ENCODE measurements at places on chromosomes 11 and 22.

GRCh38 chr11:111229604-111230003 lies 15.9 kb upstream of the POU2AF2 start:
- DNase-seq: no peak

DNA sequence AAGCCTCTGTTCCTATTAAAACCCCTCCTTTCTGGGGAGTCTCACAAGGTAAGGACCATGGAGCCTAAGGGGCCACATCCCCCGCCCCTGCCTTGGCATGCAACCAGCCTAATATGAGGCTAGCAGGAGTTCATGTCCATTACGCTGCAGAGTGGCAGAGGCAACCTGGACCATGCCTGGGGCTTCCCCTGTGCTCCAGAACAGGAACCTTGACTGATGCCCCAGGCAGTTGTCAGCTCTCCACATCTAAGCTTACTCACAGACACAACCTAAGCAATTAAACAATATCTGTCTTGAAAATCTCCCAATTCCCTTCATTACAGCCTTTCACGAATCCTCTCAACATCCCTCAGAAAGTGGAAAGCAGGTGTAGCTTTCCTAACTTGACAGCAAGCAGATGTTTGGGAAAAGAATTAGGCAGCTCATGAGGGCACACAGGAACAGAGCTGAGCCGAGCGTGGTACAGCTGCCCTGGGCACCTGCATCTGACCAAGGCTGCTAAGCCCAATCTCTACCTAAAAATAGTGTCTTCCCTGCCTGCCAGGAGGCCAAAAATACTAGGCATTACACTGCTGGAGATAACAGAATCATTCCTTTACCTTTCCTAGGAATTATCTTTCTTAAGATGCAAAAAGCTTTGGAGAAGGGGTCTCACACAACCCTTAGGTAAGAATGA lies 20.8 kb downstream of the C11orf71 start:
- no peak for DNase-seq

GRCh38 chr11:72813740-72814285 lies 398 bp upstream of the ATG16L2 start:
- peak; percentile 85 for DNase-seq

- no peak for DNase-seq
These were observed 53.0 kb downstream of the GRAMD4 start for GRCh38 chr22:46673205-46673604.

DNA sequence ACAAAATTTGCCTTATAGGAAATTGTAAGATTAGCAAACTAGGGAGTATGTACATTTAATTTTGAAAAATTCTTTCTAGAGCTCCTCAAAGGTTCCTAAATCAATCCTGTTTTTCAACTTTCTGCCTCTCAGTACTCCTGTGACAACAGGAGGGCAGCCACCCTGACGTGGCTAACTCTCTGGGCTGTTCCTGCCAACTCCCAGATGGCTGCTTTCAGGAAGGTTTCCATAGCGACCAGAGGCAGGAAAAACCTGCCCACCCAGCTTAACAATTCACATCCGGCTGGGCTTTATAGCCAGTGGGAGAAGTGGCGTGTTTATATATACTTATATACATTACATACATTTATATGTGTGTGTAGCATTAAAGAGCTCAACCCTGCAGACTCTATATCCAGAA lies 26.5 kb downstream of the SGSM3 start:
- DNase-seq: no peak

DNA sequence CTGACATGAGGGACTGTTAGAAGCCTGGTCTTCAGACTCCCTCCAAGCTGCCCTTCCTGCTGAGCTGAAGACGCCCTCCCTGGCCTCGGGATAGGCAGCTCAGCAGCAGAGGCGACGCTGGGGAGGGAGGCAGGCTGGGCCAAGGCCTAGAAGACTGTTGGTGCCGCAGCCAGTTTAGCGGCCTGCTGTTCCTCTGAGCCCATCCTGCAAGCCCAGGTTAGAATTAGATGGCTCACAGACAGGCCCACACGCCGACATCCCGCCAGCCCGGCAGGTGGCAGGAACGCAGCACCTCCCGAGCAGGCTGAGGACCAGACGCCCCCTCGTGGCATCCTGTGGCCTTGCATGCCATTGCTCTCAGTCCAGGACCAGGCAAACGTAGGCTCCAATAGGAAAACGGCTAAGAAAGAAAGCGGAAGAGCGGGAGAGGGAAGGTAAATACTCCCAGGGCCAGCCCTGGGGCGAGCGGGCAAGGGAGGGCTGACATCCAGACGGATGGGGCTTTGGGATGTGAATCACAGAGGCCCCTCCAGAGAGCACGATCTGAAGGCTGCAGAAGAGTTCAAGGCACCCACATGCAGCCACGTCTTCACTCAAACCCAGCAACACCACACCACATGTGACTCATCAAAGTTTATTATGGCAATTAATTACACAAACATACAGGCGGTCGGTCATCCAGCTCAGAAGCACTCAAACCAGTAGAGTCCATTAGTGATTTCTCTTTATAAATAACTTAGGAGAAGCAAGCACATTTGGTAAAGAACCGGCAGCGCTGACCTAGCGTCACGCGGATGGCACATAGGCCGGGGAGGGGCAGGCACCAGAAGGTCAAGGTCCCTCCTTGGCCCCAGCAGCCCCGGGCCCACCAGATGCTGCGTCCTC lies 27.6 kb downstream of the CD5 start:
- DNase-seq: no peak

DNA sequence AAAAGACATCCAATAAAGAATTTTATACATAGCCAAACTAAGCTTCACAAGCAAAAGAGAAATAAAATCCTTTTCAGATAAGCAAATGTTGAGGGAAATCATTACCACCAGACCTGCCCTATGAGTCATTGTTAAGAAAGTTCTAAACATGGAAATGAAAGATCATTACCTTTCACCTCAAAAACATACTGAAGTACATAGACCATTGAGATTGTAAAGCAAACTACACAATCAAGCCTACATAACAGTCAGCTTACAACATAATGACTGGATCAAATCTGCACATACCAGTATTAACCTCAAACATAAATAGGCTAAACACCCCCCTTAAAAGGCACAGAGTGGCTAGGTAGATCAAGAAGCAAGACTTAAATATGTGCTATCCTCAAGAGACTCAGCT lies 501.0 kb upstream of the LUZP2 start:
- no peak for DNase-seq

- no peak for DNase-seq
These were observed 18.9 kb downstream of the PLAAT3 start for GRCh38 chr11:63595296-63595695.

- no peak for DNase-seq
These were observed 105.6 kb downstream of the MN1 start for GRCh38 chr22:27695925-27696324.

- DNase-seq: no peak
These were observed 18.9 kb downstream of the CASP5 start for GRCh38 chr11:105004021-105004420.

GRCh38 chr11:130882138-130882551 lies 34.1 kb downstream of the SNX19 start:
- no peak for DNase-seq

GRCh38 chr22:19845054-19845722 lies 9.5 kb downstream of the GNB1L start:
- no peak for DNase-seq

DNA sequence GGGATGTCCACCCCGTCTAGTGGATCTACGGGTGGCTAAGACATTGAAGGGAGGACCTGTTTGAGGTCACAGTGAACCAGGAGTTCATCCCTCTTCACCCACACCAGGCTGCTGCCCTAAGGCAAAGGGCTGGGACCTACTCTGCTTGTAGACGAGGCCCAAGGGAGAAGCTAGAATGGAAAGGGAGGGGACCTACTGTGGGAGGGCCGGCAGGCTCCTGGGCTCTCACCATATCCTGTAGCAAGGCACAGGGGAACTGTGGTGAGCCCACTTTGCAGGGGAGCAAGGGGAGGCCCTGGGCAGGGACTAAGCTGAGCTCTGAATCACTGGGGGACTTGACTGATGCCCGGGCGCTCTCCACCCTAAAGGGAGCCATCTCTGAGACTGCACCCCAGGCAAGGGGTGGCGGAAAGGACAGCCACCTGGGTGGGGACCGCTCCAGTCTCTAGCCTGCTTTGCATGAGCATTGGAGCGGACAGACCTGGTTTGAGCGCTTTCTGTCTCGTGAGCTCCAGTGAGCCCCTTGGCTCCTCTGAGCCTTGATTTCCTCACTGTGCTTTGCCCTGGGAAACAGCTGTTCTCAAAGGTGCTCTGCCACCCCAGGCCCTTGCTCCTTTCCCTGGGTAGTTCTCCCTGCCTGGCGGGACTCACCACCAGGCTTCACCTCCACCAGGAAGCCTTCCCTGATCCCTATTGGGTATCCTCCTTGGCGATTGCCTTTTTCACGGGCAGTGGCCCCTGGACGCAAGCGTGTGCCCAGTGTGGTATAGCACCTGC lies 24.2 kb downstream of the PARVG start:
- no peak for DNase-seq

- DNase-seq: no peak
These were observed 13.2 kb downstream of the MPZL3 start for GRCh38 chr11:118238929-118239328.

DNA sequence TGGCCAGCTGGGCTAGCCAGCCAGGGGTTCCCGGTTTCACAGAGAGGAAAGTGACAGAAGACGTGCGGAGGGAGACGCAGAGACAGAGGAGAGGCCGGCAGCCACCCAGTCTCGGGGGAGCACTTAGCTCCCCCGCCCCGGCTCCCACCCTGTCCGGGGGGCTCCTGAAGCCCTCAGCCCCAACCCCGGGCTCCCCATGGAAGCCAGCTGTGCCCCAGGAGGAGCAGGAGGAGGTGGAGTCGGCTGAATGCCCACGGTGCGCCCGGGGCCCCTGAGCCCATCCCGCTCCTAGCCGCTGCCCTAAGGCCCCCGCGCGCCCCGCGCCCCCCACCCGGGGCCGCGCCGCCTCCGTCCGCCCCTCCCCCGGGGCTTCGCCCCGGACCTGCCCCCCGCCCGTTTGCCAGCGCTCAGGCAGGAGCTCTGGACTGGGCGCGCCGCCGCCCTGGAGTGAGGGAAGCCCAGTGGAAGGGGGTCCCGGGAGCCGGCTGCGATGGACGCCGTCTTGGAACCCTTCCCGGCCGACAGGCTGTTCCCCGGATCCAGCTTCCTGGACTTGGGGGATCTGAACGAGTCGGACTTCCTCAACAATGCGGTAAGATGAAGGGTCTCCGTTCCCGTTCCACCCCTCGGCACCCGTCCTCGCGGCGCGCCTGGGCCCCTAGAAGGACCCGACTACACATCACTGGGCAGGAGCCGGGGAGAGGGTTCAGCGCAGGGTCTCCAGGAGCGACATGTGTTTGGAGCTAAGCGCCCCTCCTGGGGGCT lies at the start of gene CREB3L1:
Gene CREB3L1 (plus strand): TSS at position 41 of the 765 bp plus-strand sequence. CDS start 450 bp downstream, at position 491.
- no peak for DNase-seq

GRCh38 chr22:37633089-37633624 lies 6.3 kb upstream of the SH3BP1 start:
- no peak for DNase-seq

DNA sequence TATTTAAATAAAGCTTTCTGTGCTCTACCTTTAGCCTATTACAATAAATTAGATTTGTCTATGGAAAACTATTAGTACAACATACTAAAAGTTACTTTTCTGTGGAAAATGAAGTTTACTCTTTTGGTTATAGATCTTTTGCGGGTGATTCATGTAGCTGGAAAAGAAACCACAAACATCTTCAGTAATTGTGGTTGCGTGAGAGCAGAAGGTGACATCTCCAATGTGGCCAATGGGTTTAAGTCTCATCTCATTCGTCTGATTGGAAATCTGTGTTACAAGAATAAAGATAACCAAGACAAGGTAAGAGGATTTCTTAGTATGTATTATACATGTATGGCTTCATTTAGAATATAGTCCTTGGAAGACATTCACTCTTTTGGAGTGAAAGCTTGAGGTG lies 68.6 kb downstream of the ATXN10 start:
- no peak for DNase-seq

GRCh38 chr11:65456418-65456817 lies 33.8 kb downstream of the NEAT1 start:
- DNase-seq: no peak

GRCh38 chr11:130531061-130531460 lies 82.6 kb downstream of the ADAMTS15 start:
- DNase-seq: no peak

- no peak for DNase-seq
These were observed 55.1 kb downstream of the PACSIN2 start for GRCh38 chr22:42959576-42960509.

DNA sequence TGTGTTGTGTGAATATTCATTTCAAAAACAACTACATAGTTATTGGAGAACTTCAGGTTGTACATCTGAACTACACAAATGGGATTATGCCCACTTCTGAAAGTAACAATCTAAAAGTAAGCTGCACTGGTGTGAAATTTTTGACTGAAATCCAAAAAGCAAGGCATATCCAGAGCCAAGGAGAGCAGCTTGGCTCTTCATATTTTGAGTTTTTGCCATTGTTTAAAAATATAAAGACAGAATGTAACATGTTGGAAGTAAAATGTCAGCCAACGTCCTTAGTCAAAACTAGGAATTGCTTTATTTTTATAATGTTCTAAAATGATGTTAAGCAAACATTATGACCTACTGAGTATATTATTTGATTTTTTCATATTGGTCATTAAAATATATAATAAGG lies 45.8 kb upstream of the NOX4 start:
- no peak for DNase-seq

- no peak for DNase-seq
These were observed 34.3 kb upstream of the ASPHD2 start for GRCh38 chr22:26394777-26395176.

GRCh38 chr11:60944490-60945294 lies 7.3 kb downstream of the SLC15A3 start:
- no peak for DNase-seq

DNA sequence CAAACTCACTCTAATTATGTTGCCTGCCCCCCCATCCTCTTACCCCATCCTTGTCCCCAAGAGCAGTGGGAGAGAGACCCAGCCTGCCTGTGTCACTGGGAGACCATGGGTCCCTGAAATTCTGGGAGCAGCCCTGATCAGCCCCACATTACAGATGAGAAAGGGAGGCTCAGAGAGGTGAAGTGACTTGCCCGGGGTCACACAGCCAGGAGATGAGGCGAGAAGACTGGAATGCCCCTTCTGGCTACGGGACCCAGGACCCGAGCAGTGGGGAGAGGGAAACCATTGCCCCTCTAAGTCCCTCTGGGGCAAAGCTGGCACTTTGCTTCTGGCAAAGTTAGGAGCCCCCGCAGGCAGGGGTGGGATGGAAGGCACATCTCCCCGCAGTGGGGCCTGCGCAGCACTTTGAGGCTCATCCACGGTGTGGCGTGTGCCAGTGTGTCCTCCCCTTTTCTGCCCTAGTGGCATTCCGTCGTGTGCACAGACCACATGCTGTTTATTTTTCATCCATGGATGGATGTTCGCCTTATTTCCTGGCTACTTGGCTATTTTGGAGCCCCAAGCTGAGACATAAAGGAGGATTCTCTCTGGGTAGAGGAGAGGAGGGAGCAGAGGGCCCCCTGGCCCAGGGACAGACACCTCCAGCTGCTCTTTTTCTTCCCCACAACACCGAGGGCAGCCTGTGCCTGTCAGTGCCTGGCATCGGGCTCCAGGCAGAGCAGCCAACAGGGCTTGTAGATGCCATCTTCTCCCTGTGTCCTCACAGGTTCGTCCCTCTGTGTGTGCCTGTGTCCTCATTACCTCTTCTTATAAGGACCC lies 3.7 kb upstream of the FGF3 start:
- no peak for DNase-seq
